Activated effector memory CD4-positive, alpha-beta T cell treated with Interleukin-2 at 50 U/mL for 16 hours (primary cell): ENCODE measurements at places on chromosomes 12 and 14.

GRCh38 chr14:75236901-75237419, 41.7 kb upstream of the FOS start:
- DNase-seq: no peak

- DNase-seq: no peak
Observed at GRCh38 chr14:61125867-61126572, 145.0 kb downstream of the SLC38A6 start.

- no peak for DNase-seq
Observed at GRCh38 chr14:74771399-74771798, 8.3 kb downstream of the YLPM1 start.

- DNase-seq: no peak
Observed at GRCh38 chr14:60301685-60302084, 52.7 kb downstream of the PPM1A start.

GRCh38 chr14:75826599-75826998, 155.2 kb downstream of the TGFB3 start:
- DNase-seq: no peak

DNA sequence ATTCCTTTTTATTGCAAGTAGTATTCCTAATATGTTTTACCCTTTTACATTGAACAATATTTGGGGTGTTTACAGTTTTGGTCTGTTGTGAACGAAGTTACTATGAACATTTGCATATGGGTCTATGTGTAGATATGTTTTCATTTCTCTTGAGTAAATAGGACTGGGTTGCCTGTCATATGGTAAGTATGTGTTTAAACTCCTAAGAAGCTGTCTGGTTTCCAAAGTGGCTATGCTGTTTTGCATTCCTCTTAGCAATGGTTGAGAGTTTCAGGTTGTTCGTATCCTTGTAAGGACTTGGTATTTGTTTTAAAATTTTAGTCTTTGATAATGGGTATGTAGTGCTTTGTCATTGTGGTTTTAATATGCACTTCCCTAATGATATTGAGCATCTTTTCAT, 6.3 kb downstream of the METAP2 start:
- DNase-seq: no peak

- no peak for DNase-seq
Observed at GRCh38 chr14:79997509-79998208, 213.6 kb downstream of the DIO2 start.

- DNase-seq: no peak
Observed at GRCh38 chr12:3802721-3803120, 49.8 kb upstream of the CRACR2A start.

DNA sequence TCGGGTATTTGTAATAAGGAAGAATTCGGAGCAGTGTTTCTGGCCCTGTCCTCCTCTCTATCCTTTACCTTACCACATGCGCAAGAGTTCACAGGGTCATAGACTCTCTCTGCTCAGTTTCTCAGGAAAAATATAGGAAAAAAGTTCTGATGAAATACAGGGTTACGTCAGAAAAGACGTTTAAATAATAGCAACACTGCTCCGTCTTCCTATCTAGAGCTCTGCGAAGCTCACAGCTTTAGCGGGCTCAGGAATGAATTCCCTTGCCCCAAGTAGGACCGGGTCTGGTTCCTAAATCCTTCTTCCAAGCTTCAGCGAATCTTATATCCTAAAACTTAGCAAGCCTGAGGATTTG, 365 bp downstream of the CCDC59 start:
- DNase-seq: no peak

- no peak for DNase-seq
Observed at GRCh38 chr12:28802706-28803438, 346.2 kb upstream of the FAR2 start.

- DNase-seq: no peak
Observed at GRCh38 chr12:115817389-115817788, 460.1 kb downstream of the MED13L start.

GRCh38 chr14:101495284-101495683, 66.0 kb upstream of the DIO3 start:
- DNase-seq: no peak

GRCh38 chr14:52013984-52014600, 24.7 kb downstream of the RTRAF start:
- DNase-seq: no peak

DNA sequence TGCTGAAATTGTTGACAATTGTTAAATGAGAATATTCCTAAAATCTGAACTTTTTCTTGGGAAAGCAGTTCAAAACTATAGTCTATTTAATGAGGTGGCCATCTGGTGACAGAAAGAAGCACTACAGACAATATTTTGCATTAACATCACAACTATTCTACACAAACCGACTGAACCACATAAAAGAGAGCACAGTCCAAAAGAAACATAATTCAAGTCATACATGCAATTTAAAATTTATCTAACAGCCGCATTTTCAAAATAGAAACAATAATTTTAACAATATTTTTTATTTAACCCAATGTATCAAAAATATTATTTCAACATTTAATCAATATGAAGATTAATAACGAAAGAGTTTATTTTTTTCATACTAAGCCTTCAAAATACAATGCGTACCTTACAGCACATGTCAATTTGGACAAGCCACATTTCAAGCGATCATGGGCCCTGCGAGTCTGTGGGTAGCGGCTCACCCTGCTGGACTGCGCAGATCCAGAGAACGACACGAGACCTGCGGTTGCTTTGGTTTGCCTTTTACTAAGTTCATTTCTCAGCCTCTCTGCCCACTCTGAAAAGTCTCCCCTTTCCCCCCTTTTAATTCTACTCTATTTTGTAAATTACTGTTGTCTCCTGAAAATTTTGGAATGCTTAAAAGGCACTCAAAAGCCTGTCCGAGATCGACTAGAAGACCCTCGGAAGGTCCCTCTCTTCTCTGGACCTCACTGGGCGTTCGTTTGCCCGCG, 947 bp upstream of the LRRC9 start:
- DNase-seq: no peak

DNA sequence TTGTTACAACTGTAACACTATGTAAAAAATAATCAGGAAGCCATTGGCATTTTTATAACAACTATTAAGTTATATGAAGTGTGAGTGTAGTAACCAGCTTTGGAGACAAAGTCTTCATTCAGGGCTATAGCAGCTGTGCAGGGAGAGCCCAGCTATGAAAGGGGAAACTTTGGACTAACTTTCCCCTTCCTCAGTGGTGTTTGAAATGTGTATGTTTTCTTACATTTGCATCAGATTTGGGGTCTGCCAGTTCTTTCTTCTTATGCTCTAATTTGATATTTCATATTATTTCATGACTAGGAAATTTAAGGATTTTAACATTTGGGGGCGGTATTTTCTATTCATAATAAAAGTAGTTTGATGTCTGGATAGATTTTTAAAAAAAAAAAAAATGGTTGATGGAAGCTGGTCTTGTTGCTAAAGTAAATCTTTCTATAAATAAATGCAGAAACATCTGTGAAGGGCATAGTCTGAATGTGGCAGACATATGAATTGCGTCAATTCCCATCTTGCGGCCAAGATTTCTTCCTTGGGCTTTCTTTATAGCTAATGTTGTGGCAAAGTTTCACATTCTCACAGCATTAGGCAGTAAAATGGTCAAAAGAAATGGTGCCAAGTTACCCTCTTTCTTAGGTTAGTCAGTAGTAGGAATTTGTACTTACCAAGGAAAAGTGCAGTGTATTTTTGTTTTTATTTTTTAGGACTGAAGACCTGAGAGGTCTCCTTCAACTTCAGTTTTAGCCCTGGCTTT, 35.6 kb downstream of the RASSF8 start:
- no peak for DNase-seq

- DNase-seq: no peak
Observed at GRCh38 chr14:56815745-56816144, 5.5 kb upstream of the OTX2 start.

DNA sequence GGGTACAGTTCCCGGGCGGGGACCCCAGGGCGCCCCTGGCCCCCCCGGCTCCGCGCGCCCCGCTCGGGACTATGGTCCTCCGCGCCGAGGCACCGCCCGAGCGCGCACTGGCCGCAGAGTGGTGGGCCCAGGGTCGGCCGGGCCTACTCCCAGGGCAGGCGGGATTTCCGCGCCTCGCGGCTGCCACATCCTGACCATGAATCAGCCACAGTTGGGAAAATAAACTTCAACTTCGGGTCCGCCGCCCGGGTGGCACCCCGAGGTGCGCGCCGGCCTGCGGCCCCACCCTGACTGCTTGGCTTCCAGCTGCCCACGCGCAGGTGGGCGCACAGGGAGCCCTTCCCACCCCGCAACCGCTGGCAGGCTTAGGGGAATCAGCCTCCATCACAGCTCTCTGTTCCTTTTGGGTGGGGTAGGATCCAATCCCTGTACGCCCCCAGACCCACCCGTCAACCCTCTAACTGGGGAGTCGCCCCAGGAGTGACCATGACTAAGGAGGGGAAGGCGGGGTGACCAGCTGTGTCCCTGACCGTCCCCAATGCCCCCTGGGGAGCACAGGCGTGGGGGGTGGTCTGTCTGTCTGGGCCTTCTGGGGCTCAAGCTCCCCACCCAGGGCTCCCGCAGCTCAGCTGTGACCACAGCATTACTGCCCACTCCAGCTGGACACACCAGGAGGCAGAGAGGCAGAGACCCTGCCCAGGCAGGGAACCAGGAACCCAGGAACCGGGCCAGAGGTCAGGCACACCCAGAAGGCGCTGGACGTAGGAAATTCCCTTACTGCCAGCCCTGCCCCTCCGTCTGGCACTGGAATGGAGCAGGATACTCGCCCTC, 678 bp downstream of the INF2 start:
- DNase-seq: no peak

- no peak for DNase-seq
Observed at GRCh38 chr12:96063046-96063445, 27.7 kb upstream of the LTA4H start.

GRCh38 chr12:70165450-70165849, 77.8 kb upstream of the CNOT2 start:
- DNase-seq: no peak
